Upper lobe of left lung (tissue), 6 donors: ENCODE measurements at places on chromosomes 11 and 22. TPM values are rescaled to one million over a fixed set of nuclear protein-coding genes. Genes with fewer than 3 reads are reported as not detected.

Gene SLC7A4
- 1.2 TPM for total RNA-seq

Gene MAPK8IP2
- 1.0 TPM for total RNA-seq

Gene CLTCL1
- total RNA-seq: 6.8 TPM

Gene USH1C
- total RNA-seq: 2.5 TPM

Gene SGSM1
- total RNA-seq: 0.76 TPM

Gene SYT8
- total RNA-seq: 25.6 TPM

Gene APOL5
- not detected for total RNA-seq

Gene CARD18
- total RNA-seq: not detected

GRCh38 chr22:21606775-21607174 is 23.0 kb downstream of the YDJC start:
- no peaks in the 10 kb centered on the region for H3K27me3 ChIP-seq
- peaks cover 7% of the 10 kb centered on the region for H3K36me3 ChIP-seq
- H3K27ac ChIP-seq: no peak overlapping the region
- no peak for DNase-seq
- no peak overlapping the region for H3K4me3 ChIP-seq

GRCh38 chr11:33778675-33779074 is 4.4 kb upstream of the FBXO3 start:
- DNase-seq: no peak
- H3K4me1 ChIP-seq: peaks cover 10% of the 10 kb centered on the region
- H3K36me3 ChIP-seq: no peaks in the 10 kb centered on the region
- peaks cover 3% of the 10 kb centered on the region for H3K27me3 ChIP-seq
- H3K4me3 ChIP-seq: no peak overlapping the region

- H3K36me3 ChIP-seq: no peaks in the 10 kb centered on the region
- DNase-seq: no peak
- H3K4me3 ChIP-seq: no peak within 1 kb of the TSS
- H3K27ac ChIP-seq: no peak within 1 kb of the TSS
Observed at GRCh38 chr11:89922195-89922660, at the start of gene TRIM49D1. TSS of gene TRIM49D1 (minus strand) at chr11:89922245. CDS start at chr11:89917710, 4,535 bp downstream.

- no peaks in the 10 kb centered on the region for H3K36me3 ChIP-seq
- no peak for DNase-seq
- H3K27ac ChIP-seq: no peak overlapping the region
- no peak overlapping the region for H3K4me3 ChIP-seq
- H3K4me1 ChIP-seq: no peaks in the 10 kb centered on the region
- H3K27me3 ChIP-seq: no peaks in the 10 kb centered on the region
Observed at GRCh38 chr11:28808771-28809170, 700.6 kb downstream of the METTL15 start.

- H3K4me1 ChIP-seq: peaks cover 30% of the 10 kb centered on the region
- no peaks in the 10 kb centered on the region for H3K27me3 ChIP-seq
- no peak overlapping the region for H3K4me3 ChIP-seq
- H3K36me3 ChIP-seq: no peaks in the 10 kb centered on the region
- peak overlapping the region; percentile 87 for H3K27ac ChIP-seq
Observed at GRCh38 chr11:76629853-76630599, 40.5 kb downstream of the LRRC32 start.

GRCh38 chr22:49825944-49826602 is 1.6 kb downstream of the BRD1 start:
- H3K4me1 ChIP-seq: peaks cover 48% of the 10 kb centered on the region
- peak overlapping the region; percentile 97 for H3K4me3 ChIP-seq
- H3K27ac ChIP-seq: peak overlapping the region; percentile 93
- peaks cover 37% of the 10 kb centered on the region for H3K36me3 ChIP-seq
- H3K27me3 ChIP-seq: no peaks in the 10 kb centered on the region
- DNase-seq: no peak

GRCh38 chr11:47177846-47178245 is 1.2 kb upstream of the ARFGAP2 start:
- H3K4me3 ChIP-seq: no peak overlapping the region
- peaks cover 21% of the 10 kb centered on the region for H3K36me3 ChIP-seq
- no peaks in the 10 kb centered on the region for H3K27me3 ChIP-seq
- peak overlapping the region; percentile 97 for H3K27ac ChIP-seq

DNA sequence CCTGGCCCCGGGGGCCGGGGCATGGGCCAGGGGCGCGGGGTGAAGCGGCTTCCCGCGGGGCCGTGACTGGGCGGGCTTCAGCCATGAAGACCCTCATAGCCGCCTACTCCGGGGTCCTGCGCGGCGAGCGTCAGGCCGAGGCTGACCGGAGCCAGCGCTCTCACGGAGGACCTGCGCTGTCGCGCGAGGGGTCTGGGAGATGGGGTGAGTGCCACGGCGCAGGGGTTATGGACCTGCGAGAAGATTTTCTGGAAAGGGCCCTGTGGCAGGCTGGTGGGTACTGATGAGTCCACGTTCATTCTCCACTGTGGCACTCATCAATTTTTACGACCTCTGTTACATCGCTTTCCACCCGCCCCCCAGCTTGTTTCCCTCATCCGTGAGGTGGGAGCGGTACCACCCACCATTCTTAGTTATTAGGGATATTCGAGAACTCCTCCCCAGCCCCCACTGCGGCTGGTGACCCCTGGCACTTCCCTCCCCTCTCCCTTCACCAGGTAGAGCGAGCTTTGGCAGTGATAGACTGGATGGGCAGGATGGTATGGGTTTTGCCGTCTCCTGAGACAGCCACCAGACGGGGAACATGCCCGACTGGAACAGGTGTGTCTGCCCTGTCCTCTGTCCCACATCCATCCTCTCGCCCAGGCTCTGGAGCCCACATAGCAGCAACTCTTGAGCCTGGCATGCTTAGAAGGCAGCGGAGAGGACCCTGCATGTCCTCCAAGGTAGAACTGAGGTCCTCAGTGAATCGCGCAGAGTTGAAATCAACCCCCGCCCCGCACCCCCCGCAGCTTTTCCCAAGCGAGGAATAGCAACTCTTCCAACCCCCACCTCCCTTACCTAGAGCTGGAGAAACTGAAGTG is 562 bp downstream of the DGAT2 start:
- DNase-seq: no peak
- peak overlapping the region; percentile 57 for H3K4me3 ChIP-seq
- H3K4me1 ChIP-seq: peaks cover 24% of the 10 kb centered on the region
- peak overlapping the region; percentile 57 for H3K27ac ChIP-seq

DNA sequence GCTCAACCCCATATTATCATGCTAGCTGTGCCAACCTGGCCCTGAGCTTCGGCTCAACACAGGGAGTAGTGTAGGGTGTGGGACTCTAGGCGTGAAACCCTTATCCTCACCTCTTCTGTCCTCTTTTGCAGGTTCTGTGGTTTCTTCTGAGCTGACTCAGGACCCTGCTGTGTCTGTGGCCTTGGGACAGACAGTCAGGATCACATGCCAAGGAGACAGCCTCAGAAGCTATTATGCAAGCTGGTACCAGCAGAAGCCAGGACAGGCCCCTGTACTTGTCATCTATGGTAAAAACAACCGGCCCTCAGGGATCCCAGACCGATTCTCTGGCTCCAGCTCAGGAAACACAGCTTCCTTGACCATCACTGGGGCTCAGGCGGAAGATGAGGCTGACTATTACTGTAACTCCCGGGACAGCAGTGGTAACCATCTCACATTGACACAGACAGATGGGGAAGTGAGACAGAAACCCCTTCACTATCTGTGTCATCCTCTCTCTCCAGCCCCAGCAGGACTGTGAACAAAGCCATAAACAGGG is 76.4 kb downstream of the GGTLC2 start:
- no peaks in the 10 kb centered on the region for H3K4me1 ChIP-seq
- no peaks in the 10 kb centered on the region for H3K27me3 ChIP-seq
- no peak for DNase-seq
- H3K4me3 ChIP-seq: no peak overlapping the region

- H3K36me3 ChIP-seq: no peaks in the 10 kb centered on the region
- H3K27ac ChIP-seq: no peak overlapping the region
- H3K4me1 ChIP-seq: no peaks in the 10 kb centered on the region
- no peak for DNase-seq
- no peaks in the 10 kb centered on the region for H3K27me3 ChIP-seq
Observed at GRCh38 chr22:45476814-45477213, 25.9 kb upstream of the FBLN1 start.

GRCh38 chr11:85098996-85099395 is 528.1 kb downstream of the DLG2 start:
- DNase-seq: no peak
- no peaks in the 10 kb centered on the region for H3K36me3 ChIP-seq
- no peak overlapping the region for H3K4me3 ChIP-seq
- H3K27ac ChIP-seq: no peak overlapping the region
- H3K4me1 ChIP-seq: no peaks in the 10 kb centered on the region
- no peaks in the 10 kb centered on the region for H3K27me3 ChIP-seq

DNA sequence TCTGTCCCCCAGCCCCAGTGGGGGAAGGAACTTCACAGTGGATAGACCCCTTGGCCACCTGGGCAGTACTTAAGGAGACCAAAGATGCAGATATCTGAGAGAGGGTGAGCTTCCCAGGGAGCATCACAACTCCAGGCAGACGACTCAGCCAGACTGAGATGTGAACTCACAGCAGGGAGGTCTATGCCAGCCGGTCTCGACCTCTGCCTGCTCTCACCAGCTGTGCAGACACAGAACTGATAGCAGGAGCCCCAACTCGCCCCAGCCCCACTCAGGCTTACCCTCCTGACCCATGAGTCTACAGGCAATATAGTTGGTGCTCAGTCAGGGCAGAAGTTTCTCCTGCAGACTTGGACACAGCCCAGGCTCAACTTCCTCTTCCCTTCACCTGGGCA is 29.7 kb upstream of the ACCSL start:
- no peak overlapping the region for H3K27ac ChIP-seq
- no peaks in the 10 kb centered on the region for H3K27me3 ChIP-seq
- H3K36me3 ChIP-seq: no peaks in the 10 kb centered on the region
- DNase-seq: no peak
- no peak overlapping the region for H3K4me3 ChIP-seq
- H3K4me1 ChIP-seq: no peaks in the 10 kb centered on the region

- DNase-seq: peak; percentile 91
- peaks cover 29% of the 10 kb centered on the region for H3K27me3 ChIP-seq
- H3K36me3 ChIP-seq: no peaks in the 10 kb centered on the region
- peak overlapping the region; percentile 64 for H3K4me3 ChIP-seq
- peak overlapping the region; percentile 70 for H3K27ac ChIP-seq
Observed at GRCh38 chr11:16604794-16605388, 133.6 kb upstream of the C11orf58 start.

DNA sequence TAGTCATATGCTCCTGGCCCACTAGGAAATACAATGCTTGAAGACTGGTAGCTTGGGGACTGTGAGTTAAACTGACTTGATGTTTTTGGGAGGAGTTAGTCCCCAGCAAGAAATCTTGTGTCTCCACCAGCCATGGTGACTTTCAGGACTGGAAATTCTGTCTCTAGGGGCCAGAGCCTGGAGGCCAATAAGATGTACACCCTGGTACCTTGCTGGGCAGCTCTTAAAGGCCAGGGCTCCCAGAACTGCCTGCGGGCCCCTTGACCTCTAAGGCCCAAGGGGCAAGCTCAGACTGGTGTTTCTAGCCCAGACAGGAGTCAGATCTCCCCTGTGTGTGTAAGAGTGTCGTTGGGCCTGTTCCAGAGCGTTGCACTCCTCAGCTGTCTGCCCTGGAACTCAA is 128.7 kb upstream of the C11orf58 start:
- no peak for DNase-seq
- H3K4me3 ChIP-seq: no peak overlapping the region
- H3K27me3 ChIP-seq: peaks cover 42% of the 10 kb centered on the region
- H3K36me3 ChIP-seq: no peaks in the 10 kb centered on the region

DNA sequence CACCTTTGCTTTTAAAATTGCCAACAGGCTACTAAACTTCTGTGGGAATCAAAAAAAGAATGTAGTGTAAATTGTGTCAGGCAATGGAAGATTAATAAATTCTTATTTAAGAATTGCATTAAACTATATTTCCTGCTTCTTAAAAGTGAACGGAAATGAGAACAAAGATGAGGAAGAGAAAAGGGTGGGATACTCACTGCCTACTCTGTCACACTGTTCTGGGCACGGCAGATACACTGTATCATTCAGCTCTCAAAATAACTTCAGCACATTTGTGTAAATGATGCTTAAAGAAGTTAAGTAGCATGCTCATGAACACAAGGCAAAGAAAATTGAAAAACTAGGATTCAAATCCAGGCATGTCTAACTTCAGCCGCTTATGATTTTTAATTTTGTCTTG is 218.7 kb downstream of the DCDC1 start:
- H3K27ac ChIP-seq: no peak overlapping the region
- H3K4me1 ChIP-seq: no peaks in the 10 kb centered on the region
- DNase-seq: no peak
- no peak overlapping the region for H3K4me3 ChIP-seq
- no peaks in the 10 kb centered on the region for H3K36me3 ChIP-seq

- H3K36me3 ChIP-seq: peaks cover 3% of the 10 kb centered on the region
- H3K4me1 ChIP-seq: no peaks in the 10 kb centered on the region
- no peaks in the 10 kb centered on the region for H3K27me3 ChIP-seq
- no peak overlapping the region for H3K4me3 ChIP-seq
- no peak overlapping the region for H3K27ac ChIP-seq
- DNase-seq: no peak
Observed at GRCh38 chr11:134140961-134141490, 72.2 kb downstream of the JAM3 start.

- H3K27me3 ChIP-seq: no peaks in the 10 kb centered on the region
- no peaks in the 10 kb centered on the region for H3K36me3 ChIP-seq
- no peak overlapping the region for H3K27ac ChIP-seq
- no peak overlapping the region for H3K4me3 ChIP-seq
- no peak for DNase-seq
Observed at GRCh38 chr11:109443052-109443451, 21.1 kb downstream of the C11orf87 start.

- H3K4me3 ChIP-seq: no peak overlapping the region
- H3K4me1 ChIP-seq: no peaks in the 10 kb centered on the region
- no peak overlapping the region for H3K27ac ChIP-seq
Observed at GRCh38 chr11:74844072-74844471, 95.4 kb downstream of the RNF169 start.

DNA sequence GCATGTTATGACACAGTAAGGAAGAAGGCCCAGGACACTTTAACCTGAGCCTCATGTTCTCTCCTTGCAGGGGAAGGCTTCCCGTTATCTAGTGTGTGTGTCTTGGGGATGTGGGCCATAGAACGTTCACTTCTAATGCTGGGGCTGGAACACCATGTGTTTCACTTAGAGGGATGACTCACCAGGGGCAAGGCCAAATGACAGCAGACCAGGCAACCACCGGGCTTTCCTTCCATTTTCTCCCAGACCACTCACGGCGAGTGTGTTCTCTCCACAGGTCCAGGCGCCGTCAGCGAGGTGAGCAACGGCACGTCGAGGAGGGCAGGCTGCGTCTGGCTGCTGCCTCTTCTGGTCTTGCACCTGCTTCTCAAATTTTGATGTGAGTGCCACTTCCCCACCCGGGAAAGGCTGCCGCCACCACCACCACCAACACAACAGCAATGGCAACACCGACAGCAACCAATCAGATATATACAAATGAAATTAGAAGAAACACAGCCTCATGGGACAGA is 964.4 kb downstream of the NTM start:
- H3K27ac ChIP-seq: no peak overlapping the region
- no peak for DNase-seq
- H3K36me3 ChIP-seq: no peaks in the 10 kb centered on the region

GRCh38 chr22:48698618-48699017 is 1129.1 kb downstream of the BRD1 start:
- peaks cover 6% of the 10 kb centered on the region for H3K4me1 ChIP-seq
- no peak overlapping the region for H3K4me3 ChIP-seq
- H3K36me3 ChIP-seq: no peaks in the 10 kb centered on the region
- H3K27ac ChIP-seq: no peak overlapping the region

GRCh38 chr11:111815489-111815888 is 49.3 kb upstream of the PPP2R1B start:
- no peak overlapping the region for H3K4me3 ChIP-seq
- H3K36me3 ChIP-seq: no peaks in the 10 kb centered on the region
- H3K27me3 ChIP-seq: no peaks in the 10 kb centered on the region
- DNase-seq: no peak
- H3K27ac ChIP-seq: no peak overlapping the region
